Urinary bladder (tissue), 4 donors: ENCODE measurements at places on chromosomes 3 and 15.

GRCh38 chr3:52313774-52314188 lies 2.3 kb upstream of the DNAH1 start:
- no peak for DNase-seq

GRCh38 chr3:62723166-62723913 lies 151.9 kb downstream of the CADPS start:
- no peak for DNase-seq

DNA sequence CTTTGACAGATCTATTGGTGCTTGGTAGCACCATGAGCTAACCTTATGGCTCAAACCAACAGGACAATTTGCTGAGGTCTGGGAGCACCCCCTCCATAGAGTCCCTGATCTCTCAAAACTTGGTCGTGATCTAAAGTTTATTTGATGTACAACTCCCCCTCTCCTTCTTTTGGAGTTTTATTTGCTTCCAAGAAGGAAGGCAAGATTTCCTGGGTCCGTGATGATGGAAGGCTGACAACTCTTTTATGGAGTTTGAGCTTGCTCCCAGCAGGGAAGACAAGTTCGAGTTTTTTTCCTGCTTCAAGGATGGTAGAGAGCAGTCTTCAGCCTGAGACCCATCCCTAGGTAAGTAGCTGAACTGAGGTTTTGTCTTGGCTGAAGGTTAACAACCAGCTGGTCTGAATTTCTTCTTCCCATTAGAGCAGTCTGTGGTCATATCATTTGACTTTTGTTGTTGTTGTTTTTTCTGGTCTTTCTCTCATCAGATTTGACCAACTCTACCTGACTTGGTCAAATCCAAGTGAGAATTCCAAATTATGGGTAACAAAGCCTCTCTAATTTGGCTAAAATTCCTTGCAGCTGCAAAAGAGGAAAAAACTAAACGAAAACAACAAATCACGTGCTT lies 2.8 kb upstream of the MUC20 start:
- no peak for DNase-seq

DNA sequence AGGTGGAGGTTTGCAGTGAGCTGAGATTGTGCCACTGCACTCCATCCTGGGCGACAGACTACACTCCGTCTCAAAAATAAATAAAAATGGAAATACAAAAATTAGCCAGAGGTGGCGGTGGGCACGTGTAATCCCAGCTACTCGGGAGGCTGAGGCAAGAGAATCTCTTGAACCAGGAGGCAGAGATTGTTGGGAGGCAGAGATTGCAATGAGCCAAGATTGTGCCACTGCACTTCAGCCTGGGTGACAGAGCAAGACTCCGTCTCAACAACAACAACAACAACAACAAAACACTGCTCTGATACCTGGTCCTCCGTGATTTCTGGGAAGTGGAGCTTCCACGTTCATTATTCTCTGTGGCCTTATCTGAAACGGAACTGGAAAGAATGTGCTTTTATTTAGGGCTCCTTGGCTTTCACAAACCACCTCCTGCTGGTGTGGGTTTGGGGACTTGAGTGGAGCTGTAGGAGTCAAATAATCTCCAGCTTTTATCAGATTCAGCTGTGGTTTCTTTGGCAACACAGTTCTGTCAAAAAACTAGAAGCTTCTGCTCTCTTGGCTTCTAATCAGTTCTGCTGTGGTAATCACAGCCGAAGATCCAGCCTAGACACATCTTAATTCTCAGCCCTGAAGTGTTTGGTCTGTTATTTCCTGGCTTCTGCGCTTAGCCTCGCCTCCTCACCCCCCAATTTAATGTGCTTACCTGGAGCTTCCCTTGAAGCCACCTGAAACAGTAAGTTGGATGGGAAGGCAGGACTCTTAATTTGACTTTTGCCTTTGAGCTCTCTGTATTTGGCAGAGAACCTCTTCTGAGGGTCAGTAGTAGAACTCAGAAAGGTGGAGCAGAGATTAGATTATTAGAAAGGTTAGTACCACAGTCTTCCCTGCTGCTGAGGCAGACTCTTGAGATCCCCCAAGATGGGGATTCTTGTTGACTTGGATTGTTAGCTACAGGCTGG lies 21.4 kb downstream of the IRAK2 start:
- no peak for DNase-seq
